ENCODE measurements at places on chromosomes 11 and 22.

DNA sequence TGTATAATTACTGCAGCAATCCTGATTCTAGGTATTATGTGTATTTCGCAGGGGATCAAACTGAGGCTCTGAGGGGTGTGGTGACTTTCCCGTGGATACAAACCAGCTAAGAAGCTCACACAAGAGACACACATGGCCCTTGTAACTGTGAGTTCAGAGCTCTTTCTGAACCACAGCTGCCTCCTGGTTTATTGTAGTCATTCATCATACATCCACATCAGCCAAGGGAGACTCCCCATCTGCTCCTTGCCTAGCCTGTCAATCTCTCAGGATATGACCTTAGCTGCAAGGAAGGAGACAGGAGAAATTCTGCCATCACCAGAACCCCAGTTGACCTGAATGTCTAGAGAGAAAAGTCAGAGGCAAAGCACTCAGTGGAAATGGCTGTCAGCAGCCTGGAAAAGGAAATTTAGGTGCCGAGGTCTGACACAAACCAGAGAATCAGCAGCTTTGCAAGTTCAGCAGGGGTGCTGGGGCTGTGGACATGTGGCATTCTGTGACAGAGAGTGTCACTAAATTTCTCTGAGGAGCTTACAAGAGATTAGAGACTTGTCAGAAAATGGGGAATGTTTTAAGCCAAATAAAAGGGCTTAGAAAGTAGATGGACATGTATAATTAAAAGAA lies 209.5 kb downstream of the AASDHPPT start:
- no peak for DNase-seq

DNA sequence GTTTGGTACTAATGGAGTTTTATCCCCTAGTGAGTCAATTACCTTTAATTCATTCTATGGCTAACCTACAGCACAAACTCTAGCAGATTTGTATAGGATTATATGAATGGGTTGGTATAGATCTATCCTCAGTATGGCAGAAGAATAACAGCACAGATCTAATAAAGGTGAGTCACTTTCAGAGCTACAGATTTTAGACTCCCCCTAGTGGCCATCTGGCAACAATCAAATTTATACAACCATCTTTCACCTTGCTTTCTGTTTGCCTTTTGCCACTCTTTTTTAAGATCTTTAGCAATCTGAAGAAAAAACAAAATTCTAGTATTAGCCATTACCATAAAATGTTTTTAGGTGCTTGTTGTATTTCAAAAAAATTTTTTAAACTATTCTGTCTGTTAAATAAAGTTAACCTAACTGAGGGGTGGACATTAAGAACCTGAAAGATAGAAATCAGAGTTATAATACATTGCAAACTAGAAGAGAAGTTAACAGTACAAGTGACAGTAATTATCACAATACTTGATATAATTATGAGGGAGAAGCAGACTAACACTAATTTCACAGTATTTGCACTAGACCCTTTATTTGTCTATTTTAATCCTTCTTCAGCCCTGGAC lies 25.8 kb downstream of the DDIAS start:
- no peak for DNase-seq

- peak; percentile 26 for DNase-seq
These were observed 323 bp upstream of the PANX1 start for GRCh38 chr11:94128291-94128745.

GRCh38 chr11:119774172-119774763 lies 45.3 kb upstream of the NECTIN1 start:
- DNase-seq: no peak

- no peak for DNase-seq
These were observed 41.6 kb upstream of the UCP3 start for GRCh38 chr11:74050465-74050864.

DNA sequence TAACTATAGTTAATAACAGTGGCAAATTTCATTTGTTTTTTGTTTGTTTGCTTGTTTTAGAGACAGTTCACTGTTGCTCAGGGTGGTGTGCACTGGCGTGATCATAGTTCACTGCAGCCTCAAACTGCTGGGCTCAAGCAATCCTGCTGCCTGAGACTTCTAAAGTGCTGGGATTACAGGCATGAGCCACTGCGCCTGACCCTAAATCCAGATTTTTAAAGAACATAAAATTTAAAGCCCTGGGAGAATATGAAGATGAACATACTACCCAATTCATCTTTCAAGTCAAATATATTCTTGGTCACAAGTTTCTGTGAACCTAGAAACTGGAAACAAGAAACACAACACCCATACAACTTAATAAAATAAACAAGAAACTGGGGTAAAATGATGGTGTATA lies 28.1 kb downstream of the RRAS2 start:
- no peak for DNase-seq

DNA sequence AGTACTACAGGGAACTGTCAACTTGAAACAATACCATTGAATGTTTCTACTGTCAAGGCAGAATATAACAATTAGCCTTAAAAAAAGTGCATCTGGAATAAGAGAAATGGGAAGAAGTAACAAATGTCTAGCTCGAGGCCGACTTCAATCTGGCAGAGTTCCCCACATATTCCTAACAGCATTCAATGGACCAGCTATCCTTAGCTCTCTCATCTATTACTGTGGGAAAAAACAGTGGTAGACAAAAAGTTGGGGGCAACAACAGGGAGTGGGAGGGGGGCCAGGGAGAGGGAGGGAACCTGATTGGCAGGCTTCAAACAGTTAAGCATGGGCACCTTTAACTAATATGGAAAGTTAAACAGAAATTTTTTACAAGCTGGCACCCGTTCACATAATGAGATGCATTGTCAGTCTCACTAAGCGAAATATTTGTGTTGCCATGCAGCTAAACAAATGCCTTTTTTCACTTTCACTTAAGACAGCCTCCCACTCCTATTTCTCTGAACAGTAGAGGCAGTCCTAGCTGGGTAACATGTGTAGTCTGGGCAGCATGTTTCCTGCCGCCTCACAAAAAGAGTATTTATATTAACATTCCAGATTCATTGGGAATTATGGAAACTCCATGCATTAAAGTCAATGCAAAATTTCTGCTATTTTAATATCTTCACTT lies 62.2 kb upstream of the SOX6 start:
- no peak for DNase-seq

GRCh38 chr11:56122073-56122472 lies at the start of gene OR8H3:
TSS of gene OR8H3 (plus strand) at chr11:56122373. CDS start at chr11:56122373, 0 bp downstream.
- no peak for DNase-seq

GRCh38 chr11:62394825-62395538 lies 23.9 kb upstream of the SCGB1A1 start:
- no peak for DNase-seq

DNA sequence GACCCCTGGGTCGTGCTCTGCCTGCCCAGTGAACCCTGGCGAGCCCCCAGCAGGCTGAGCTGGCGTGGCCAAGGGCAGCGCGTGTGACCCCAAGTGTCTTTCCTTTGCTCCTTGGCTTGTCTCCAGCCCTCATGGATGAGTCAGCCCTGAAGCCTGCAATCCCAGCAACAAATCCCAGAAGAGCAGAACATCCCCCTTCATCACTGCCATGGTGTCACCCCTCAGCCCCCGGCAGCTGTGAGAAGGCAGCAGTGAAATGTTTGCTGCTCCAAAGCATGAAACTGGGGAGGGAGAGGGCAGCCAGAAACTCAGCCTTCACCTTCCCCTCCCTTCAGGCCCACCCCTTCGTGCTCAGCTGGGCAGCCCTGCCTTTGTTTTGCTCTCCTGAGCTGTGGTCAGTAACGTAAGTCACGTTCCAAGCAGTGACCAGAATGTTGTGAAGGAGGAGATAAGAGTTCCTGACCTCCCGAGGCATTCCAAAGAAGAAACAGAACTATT lies 29.8 kb downstream of the ADAMTS15 start:
- DNase-seq: no peak

GRCh38 chr11:28838741-28839140 lies 730.6 kb downstream of the METTL15 start:
- DNase-seq: no peak

DNA sequence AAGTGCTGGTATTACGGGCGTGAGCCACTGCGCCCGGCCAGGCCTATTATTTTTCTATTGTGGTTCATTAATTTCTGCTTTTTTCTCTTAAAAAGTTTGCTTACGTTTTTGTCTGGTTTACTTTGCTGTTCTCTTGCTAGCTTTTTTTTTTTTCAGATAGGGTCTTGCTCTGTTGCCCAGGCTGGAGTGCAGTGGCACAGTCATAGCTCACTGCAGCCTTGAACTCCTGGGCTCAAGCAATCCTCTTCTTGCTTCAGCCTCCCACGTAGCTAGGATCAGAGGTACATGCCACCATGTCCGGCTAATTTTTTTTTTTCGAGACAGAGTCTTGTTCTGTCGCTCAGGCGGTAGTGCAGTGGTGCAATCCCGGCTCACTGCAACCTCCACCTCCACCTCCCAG lies 18.7 kb downstream of the F2 start:
- no peak for DNase-seq

DNA sequence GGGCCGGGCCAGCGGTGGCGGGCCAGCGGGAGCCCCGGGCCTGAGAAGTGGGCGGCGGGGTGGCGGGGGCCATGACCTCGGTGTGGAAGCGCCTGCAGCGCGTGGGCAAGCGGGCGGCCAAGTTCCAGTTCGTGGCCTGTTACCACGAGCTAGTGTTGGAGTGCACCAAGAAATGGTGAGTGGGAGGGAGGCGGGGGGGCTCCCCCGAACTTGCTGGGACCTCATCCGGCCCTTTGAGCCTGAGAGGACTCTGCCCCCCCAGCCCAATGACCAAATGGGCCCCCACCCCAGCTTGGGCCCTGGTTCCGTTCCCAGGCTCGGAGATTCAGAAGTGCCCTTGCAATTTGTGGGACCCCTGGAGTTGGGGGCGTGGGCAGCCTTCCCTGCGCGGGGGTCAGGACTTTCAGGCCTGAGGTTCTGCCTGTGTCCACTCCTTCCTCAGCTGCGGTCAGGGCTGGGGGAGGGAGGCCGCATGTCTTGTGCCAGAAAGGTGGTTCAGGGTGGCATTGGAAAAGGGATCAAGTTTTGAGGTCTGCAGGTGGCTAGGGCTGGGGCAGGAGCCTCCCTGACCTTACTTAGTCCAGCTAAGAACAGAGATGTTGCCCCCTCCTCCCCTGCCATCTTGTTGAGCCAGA lies 496 bp downstream of the EHBP1L1 start:
- no peak for DNase-seq

GRCh38 chr11:129013737-129014475 lies 71.2 kb upstream of the TP53AIP1 start:
- no peak for DNase-seq

GRCh38 chr11:1153105-1153950 lies 4.4 kb upstream of the MUC5AC start:
- DNase-seq: no peak

DNA sequence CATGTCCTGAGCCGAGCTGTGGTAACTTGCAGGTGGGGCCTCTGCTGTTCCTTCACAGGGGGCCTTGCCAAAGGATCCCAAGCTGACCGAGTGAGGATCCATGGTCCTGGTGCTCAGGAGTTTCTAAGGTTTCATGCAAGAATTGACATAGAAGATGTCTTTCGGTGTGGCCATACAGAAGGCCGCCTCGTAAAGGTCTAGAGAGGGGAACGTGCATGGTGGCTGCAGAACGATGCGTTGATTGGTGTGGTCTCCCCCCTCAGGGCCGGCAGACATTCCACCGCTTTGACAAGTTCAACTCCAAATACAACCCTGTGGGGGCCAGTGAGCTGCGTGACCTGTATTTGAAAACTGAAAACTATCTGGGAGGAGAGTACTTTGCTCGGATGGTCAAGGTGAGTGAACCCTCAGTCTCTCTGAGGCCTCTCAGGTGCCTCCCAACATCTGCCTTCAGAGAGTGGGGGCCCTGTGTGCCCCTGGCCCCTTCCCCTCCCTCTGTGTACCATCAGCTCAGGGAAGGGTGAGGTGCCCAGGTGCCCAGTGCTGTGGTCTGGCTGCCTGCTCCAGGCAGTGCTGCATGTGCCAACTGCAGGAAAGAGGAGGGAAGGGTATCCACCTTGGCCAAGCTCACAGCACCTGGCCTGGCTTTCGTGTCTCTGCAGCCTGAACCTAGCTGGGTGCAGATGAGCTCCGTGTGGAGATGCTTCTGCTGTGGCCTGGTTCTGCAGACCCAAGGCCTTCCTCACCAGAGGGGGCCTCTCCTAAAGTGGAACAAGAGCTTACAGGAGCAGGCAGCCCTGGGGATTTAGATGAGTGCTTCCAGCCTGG lies 39.8 kb downstream of the AMPD3 start:
- DNase-seq: no peak

- DNase-seq: no peak
These were observed 145.6 kb downstream of the EFCAB6 start for GRCh38 chr22:43666457-43666856.

DNA sequence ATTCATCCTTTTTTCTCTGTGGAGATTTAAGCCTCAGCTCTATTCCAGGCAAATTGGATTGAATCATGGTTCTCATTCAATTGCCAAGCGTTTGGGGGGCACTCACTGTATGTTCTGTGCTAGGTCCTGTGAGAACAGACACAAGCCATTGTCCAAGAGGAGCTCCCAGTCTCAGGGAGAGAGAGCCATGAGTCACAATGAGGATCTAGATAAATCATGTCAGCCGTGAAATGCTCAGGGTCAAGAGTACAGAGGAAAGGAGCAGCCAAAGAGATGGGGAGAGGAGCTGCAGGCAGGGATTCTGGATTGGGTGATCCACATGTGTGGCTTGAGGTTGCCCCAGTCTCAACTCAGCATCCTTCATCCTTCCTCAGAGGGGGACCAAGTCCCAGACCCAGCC lies 93.6 kb downstream of the FEZ1 start:
- DNase-seq: no peak

- DNase-seq: no peak
These were observed 69.9 kb upstream of the CHRM4 start for GRCh38 chr11:46461461-46461927.

DNA sequence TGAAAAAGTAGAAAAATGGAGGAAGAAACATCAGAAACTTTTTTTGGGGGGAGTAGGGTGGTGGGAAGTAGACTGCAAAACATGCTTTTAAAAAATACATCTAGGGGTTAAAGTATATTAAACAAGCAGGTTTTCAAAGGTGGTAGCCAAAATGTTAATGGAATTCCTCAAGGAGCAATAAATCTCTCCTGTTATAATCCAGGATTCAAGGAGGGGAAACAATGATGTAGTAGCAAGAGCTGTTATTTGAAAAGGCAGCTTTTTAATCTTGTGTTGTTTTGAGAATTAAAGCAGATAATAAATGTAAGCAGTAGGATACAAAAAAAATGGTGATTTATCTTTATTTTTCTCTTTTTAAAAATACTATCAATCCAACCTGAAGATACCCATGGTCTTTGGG lies 736.5 kb upstream of the CCDC90B start:
- DNase-seq: no peak

- no peak for DNase-seq
These were observed 958.7 kb upstream of the FAT3 start for GRCh38 chr11:91265946-91266345.

DNA sequence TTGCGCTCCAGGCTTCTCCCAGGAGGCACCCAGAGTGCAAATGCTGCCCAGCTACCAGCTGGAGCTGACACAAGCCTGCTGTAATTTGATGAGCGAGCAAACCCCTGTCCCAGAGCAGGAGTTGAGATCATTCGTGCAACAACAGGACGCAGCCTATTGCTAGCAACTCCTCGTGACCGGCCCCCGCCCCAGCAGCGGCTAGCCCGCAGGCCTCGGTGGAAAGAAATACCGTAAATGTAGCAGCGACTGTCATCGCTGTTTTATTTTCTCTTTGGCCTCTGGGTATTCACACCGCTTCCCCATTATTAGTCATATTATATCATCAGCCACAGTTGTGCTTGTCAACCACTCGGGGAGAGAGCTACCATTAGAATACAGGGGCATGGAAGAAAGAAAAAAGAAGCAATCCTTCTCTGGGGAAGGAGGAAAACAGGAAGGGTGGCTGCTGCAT lies 59.2 kb upstream of the ATXN10 start:
- no peak for DNase-seq

- DNase-seq: no peak
These were observed 177.5 kb downstream of the TMEM135 start for GRCh38 chr11:87215236-87215635.

Data from activated B cell treated with CpG ODN at 0.5 μM for 24 hours (primary cell).